Fibroblast of skin of right quadriceps (primary cell): ENCODE measurements at places on chromosomes 3 and 15.

- peak; percentile 85 for DNase-seq
Observed at GRCh38 chr15:59528961-59529402, 82.6 kb upstream of the GCNT3 start.

DNA sequence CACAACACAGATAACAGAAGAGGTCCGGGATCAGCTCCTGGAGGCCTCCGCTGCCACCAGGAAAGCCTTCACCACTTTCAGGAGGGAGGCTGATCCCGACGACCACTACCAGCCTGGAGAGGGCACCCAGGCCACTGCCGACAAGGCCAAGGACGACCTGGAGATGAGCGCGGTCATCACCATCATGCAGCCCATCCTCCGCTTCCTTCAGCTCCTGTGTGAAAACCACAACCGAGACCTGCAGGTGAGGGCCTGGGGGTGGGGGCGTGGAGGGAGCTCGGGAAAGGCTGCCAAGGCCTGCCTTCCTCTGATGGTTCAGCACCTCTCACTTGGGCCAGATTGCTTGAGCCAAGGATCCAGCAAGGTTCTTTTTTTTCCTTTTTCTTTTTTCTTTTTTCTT is 210.7 kb upstream of the BHLHE40 start:
- DNase-seq = no peak

- peak; percentile 42 for DNase-seq
Observed at GRCh38 chr3:197942956-197943556, 6.9 kb upstream of the RPL35A start.

GRCh38 chr15:83970295-83970890 is 265.2 kb upstream of the GOLGA6L4 start:
- DNase-seq = no peak

DNA sequence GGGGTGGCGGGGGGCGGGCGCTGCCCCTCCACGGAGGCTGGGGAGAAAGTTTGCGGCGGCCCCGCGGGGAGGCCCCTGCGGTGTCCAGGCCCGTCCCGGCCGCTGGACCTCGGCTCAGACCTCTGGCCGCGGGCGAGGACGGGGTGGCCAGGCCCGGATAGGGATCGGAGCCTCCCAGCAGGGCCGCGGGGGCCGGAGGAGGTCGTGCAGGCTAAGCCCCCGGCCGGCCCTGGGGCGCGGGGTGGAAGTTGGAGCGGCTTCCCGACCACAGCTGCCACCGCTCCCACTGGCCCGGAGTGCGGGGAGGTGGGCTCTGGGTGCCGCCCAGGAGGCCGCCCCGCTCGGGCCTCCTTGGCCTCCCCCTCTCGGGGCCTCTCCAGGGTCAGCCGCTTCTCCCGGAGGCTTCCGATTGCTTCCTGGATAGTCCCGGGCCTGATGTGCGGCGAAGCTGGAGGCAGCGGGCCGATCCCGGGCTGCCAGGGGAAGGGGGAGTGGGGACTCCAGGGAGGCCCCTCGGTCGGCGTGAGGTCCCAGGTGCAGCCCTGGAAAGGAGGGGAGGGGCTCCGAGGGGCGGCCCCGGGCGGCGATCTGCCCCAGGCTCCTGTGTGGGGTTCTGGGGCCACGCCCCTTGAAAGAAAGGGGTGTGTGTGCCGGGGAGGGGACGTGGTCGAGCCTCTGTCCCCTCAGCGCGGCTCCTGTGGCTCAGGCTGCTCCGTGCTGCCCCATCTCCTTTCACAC is 907 bp downstream of the PLXNA1 start:
- DNase-seq = peak; percentile 27

DNA sequence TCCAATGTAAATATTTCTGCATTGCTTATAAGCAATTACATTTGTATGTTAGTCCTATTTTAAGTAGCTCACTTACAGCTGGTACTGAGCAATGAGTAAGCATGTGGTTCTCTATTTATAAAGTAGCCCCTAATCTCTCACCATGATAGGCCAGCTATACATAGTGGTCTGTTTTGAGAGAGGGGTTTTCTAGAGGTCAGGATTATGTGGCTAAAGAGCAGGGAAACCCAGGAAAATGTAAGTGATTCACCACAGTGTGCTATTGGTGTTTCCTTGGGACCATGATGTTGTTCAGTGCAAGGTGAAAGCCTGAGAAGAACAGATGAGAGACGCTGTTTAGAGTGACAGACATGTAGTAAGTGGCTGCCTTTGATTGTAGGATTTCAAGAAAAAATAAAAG is 26.4 kb downstream of the RBMS3 start:
- no peak for DNase-seq

DNA sequence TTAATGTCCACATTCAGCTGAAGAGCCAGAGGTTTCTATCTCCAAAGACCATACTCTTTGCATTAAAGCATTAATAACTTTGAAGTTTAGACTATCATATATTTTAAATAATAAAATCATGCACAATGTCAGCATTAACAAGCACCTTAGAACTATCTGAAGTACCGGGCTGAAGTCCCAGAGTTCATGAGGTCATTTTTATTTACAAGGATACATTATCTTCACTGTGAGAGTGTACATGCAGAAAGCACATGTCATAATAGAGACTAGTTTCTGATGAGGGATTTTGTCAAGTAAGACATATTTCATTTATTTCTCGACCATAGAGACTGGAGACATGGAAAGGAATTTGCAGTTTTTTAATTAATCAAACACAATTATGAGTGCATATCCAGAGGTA is 52.4 kb upstream of the SI start:
- no peak for DNase-seq

- no peak for DNase-seq
Observed at GRCh38 chr15:78981532-78982313, 36.9 kb upstream of the CTSH start.

GRCh38 chr3:151145713-151146070 is 57.3 kb downstream of the GPR171 start:
- DNase-seq = no peak
